Effector CD4-positive, alpha-beta T cell (primary cell): ENCODE measurements at places on chromosomes 3 and 15.

DNA sequence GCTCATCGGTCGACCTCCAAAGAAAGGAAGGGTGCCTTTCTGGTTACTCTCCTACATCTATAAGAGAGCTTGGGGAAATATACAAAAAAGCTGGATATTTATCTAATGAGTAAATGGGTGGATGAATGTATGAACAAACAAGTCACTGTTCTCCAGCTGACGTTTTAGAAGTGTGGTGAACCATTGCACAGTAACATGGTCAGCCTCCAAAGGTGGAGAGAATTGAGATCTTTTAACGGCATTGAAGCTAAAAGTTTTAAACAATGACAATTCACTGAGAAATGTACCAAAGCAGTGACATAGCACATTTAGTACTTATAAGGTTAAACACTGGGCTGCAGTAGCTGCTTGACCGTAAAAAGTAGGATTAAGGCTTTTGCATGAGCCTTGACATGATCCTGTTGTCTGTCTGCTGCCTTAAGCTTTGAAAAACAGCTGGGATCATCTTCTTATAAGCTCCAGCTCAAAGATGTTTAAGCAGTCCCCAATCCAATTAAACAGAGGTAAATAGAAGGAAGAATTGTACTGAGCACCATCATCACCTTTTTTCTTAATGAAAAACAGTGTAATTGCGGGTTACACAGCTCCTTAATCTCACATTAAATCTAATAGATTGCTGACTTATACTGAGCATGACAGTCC, 222.9 kb downstream of the WDR72 start:
- DNase-seq: no peak

- no peak for DNase-seq
These were observed 36.5 kb upstream of the DUSP7 start for GRCh38 chr3:52092891-52093290.

DNA sequence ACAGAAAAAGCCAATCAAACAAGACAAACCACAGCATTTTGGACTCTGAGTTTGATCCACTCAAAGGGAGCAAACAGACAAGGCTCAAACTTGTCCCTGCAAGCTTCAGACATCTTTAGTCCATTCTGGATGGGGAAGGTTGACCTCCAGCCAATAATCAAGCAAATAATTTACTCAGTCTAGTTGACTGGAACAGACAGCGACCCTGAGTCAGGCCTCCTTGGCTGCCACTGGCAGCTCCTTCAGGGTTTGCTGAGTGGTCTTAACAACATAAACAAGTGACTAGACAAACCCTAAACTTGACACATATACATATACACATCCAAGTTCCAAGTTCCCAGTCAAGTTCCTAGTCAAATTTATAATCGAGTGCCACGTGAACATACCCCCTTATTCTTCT, 313.9 kb downstream of the POLQ start:
- DNase-seq: no peak

DNA sequence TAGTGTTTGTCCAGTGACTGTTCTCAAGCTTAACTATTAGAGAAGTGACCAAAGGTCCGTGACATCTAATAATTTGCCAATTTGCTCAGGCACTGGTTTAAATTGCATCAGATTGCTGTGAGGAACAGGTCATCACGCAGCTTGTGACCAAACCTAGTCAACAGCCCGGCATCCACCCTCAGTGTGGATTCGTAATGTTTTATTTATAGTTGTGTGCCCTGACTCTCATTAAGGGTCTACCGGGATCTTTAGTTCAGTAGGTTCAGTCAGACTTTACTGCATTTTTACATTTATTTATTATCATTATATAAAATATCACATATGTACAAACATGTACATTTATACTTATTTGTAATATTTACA, 46.4 kb upstream of the PGPEP1L start:
- DNase-seq: no peak

- DNase-seq: no peak
These were observed 503 bp downstream of the HLTF start for GRCh38 chr3:149085828-149086231.

DNA sequence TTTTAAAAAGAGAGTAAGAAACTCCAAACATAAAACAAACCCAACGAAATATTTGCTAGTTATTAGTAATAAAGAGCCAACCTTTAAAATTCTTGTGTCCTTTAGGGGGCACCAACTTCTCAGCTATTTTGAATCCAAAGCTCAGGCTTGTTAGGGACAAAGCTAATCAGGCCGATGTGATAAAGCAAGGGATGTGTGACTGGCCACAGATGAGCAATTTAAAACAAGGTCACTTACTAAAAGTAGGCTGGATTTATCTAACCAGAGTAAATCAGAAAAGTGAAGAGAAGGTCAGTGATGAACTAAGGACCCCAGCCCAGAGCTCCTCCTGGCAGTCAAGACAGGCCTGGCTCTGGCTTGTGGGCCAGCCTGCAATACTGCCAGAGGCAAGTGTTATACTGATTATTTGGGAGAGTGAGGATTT, 108.5 kb downstream of the CYP19A1 start:
- no peak for DNase-seq
